ENCODE measurements at places on chromosomes 2 and 18.
A peak's percentile ranks its signal among the peaks of the same experiment; 100 is the strongest.

- DNase-seq: no peak
Observed at GRCh38 chr2:225076125-225076524, 33.9 kb upstream of the DOCK10 start.

DNA sequence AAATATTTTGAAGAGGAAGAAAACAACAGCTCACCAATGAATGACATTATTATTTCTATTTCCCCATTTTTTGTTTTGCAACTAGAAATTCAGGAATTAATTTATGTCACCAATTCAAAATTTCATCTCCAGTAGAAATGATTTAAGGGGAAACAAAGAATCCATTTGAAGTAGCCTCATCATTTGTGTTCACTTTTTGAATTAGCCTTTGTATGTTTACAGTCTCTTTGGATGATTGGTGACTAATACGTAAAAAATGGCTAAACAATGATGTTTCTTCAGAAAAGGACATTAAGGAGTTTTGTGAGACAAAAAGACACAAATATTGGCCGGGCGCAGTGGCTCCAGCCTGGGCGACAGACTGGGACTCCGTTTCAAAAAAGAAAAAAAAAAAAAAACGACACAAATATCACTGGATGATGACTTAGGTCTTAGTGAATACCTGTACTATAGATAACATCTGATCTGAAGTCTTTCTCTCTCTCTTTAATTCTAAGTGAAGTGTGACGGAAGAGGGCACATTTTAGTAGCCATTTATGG is 313.2 kb downstream of the PIK3C3 start:
- DNase-seq: no peak

DNA sequence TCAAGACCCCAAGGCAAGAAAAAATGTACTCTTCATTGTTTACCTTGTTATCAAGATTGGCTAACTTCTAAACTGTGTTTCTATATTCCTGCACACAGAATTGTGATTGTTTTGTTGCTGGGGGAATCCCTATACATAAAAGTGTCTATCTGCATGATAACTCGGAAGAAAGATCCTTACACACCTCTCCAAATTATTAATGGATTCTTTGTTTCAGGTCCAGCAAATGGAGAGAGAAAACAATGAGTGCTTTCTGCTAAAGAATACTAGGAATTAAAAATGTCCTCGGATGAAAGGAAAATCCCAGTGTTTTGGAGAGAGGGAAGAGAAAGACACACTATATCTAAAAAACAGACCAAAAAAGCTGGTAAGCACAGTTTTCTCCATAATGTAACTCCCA is 6.2 kb upstream of the DAPL1 start:
- no peak for DNase-seq

GRCh38 chr2:241935314-241935713 is 65.8 kb downstream of the RTP5 start:
- no peak for DNase-seq

- no peak for DNase-seq
Observed at GRCh38 chr2:144165599-144166250, 354.2 kb downstream of the ZEB2 start.

DNA sequence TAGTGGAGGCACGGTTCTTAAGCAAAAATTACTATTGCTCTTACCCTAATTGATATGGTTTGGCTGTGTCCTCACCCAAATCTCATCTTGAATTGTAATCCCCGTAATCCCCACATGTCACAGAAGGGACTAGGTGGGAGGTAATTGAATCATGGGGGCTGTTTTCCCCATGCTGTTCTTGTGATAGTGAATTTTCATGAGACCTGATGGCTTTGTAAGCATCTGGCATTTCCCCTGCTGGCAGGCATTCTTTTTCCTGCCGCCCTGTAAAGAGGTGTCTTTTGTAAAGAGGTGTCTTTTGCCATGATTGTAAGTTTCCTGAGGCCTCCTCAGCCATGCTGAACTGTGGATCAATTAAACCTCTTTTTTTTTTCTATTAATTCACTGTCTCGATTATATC is 1691.8 kb upstream of the SLC39A10 start:
- DNase-seq: no peak

DNA sequence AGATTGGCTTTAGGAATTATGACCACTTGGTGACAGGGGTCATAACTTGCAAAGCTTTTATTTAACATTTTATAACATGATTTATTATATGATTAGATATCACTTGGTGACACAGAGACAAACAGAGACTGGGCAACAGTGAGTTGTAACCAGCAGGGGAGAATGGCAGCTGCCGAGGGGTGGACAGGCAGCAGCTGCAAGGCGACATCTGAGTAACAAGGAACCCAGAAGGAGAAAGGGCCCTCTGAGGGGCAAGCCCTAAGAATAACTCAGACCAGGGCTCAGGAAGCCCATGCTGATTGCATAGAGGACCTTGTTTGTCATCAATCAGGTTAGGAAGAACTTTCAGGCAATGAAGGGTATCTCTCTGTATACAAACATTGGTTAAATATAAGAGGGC is 339.9 kb upstream of the SOX11 start:
- no peak for DNase-seq

- peak; percentile 45 for DNase-seq
Observed at GRCh38 chr18:5543773-5544389, at the start of gene EPB41L3. Gene EPB41L3 (minus strand): TSS chr18:5543997. CDS start chr18:5489183, 54,814 bp downstream.

DNA sequence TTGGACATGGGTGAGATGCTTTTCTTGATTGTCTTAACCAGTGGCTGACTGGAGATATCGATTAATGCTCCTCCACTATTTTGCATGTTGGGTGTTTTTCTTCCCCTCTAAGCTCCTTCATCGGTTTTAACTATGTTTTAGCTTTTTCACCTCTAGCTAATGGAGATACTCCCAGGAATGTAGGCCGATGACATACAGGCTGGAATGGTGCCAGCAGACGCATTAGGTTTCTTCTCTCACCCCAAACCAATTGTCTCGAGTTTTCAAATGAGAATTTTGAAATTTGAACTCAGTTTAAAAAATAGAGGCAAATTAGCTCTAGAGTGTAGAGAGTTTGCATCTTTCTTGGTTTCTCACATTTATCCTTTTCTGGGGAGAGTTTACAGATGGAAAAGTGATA is 247.6 kb downstream of the RPRM start:
- no peak for DNase-seq

- no peak for DNase-seq
Observed at GRCh38 chr2:127721311-127721977, 20.1 kb downstream of the SFT2D3 start.

DNA sequence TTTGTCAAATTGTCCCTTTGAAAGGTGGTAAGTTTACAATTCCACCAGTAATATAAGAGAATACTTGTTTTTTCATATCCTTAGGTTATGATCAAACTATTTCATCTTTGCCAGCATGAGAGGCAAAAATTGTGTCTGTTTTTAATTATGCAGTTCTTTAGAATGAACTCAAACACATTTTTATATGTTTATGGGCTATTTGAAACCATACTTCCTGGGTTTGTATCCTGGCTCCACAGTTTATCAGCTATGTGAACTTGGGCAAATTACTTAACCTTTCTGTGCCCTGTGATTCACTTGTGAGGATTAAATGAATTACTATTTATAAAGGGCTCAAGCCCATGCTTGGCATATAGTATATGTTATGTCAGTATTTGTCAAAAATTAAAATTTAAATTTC is 109.4 kb downstream of the TANC1 start:
- DNase-seq: no peak

DNA sequence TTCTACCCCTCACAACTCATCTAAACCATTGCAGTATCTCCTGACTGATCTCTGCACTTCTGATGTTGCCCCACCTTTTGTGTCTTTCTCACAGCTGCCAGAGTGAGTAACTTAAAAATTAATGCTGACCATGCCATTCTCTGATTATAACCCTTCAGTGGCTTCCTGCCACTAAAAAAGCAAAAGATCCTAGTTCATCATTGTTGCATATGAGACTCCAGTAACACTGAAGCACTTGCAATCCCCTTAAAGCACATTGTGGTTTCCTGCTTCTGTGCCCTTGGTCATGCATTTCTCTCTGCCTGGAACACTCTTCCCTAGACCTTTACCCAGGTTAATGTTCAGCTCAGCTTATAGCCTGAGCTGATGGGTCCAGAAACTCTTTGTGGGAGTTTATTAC is 95.1 kb upstream of the WDSUB1 start:
- no peak for DNase-seq

GRCh38 chr2:195594248-195594647 is 62.8 kb upstream of the SLC39A10 start:
- DNase-seq: no peak

DNA sequence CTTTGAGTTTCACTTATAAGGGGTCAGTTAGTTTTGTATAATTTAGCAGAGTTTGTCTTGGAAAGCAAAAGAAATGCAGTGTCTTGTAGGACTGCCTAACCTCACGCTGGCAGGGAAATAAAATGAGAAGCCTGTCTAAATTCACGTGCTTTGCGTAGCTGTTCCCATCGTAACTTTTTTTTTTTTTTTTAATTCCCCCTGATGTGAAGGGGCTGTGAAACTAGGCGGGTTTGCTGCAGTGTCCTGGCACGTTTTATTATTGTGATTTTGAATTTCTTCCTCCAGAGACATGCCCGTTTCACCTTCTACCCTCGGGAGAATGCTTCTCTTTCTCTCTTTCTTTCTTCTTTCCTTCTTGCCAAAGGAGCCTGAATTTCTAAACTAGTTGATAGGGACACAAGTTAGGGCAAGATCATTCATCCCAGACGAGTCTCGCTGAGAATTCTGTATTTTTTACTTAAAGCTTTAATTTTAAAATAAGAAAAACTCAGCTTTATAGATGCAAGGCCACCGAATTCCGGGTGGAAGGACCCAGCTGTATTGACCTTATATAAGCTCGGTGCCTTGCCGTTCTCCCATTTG is 2.3 kb downstream of the MEIS1 start:
- DNase-seq: no peak

Data from dorsolateral prefrontal cortex (tissue), 122 donors.